NB4 (cell line): ENCODE measurements at places on chromosomes 2 and 18.

DNA sequence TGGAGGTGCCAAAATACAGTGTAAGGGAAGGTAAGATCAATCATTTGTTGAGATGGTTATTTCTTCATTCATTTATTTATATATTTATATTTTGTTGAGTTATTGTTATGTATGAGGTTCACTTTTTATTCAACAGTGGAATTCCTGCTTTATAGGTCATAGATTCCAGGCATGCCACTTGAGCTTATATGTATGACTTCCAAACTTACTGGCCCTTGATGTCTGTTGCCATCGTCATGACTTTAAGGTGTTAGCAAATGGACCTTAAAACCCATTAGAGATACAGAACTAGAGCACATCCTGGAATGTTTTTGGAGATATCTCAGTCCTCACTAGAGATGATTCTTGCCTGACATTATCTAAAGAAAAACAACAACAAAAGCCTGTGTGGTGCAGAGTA, 25.9 kb downstream of the CCDC85A start:
- DNase-seq, result no peak

DNA sequence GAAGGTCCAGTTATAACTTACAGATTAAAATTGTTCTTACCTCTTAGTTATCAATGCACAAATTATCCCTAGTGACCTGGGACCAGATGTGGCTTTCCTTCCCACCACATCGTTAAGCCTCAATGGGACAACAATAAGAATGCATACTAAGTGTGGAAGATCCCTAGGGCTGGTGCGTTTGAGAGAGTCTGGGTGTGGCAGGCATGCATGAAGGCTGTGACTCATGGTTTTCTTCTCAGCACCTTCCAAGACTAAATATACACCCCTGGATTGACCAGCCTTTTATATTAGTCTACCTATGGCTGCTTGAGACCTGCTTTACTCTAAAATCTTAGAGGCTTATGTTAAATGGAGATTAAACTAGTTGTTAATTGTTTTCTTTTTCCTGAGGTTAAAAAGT, 261.7 kb upstream of the SLC14A2 start:
- DNase-seq, result no peak

GRCh38 chr2:220787251-220787650, 784.9 kb downstream of the EPHA4 start:
- no peak for DNase-seq

GRCh38 chr2:241154915-241155314, 4.6 kb downstream of the PPP1R7 start:
- no peak for DNase-seq

- no peak for DNase-seq
Observed at GRCh38 chr2:106107509-106108131, 86.5 kb downstream of the UXS1 start.

DNA sequence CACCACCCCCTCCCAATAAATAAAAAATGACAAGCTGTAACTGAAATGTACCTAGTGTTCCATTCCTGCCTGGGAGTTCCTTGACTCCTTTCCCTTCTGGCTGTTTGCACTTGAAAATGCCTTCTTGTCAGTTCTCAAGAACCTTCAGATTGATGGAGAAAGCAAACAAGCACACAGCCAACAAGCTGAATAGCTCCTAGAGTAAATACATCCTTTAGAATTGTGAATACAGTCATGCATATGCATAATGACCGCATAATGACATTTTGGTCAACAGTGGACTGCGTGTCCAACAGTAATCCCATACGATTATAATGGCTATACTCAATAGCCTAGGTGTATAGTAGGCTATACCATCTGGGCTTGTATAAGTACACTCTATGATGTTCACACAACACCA, 97.0 kb downstream of the LYPD6 start:
- DNase-seq, result no peak

DNA sequence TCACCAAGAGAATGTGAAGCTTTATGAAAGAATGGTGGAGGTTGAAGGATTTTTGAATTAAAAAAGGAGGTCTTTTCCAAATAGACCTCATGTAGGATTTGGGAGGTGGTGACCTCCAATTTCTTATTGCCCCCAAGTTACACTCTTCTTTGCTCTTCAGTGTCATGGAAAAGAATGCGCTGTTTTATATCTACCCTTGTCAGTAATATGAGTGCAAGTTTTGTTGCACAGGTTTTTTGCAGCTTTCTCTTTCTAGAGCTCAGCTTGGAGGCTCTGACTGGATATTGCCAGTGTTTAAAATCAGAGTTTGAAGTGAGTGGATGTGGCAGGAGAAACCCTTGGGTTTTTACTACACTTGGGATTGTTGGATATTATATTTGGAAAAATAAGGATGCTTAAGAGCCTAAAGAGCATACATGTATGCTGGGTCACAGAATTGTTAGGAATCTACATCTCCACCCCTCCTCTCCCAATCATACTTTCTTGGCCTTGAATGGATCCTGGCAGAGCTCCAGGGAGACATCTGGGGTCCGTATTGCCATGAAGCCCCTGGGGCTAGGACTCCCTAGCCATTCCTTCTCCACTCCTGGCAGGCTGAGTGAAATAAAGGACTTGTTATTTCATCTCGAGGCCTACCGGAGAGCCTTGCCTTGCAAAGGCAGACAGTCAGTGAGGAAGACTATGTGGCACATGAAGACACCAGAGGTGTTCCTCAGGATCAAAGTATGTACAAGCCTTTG, 43.8 kb downstream of the APOB start:
- DNase-seq, result peak; percentile 14

- peak; percentile 10 for DNase-seq
Observed at GRCh38 chr2:142582317-142582716, 295.1 kb upstream of the KYNU start.

DNA sequence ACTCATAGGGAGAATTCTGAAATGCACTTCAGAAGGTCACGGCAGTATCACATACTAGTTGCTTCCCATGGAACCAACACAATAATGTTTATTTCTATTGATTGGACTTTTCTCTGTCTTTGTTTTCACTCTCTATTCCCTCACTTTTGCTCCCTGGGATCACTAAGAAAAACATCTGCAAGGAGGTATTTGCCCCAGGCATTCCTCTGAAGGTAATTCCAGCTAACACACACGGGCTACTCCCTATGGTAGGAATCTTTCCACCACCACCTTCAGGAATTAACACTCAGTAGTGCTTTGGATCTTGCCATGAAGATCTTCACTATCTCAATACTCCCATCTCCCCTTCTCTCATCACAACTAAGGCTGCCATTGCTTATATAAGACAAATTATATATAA, 353.3 kb downstream of the DSC3 start:
- no peak for DNase-seq

DNA sequence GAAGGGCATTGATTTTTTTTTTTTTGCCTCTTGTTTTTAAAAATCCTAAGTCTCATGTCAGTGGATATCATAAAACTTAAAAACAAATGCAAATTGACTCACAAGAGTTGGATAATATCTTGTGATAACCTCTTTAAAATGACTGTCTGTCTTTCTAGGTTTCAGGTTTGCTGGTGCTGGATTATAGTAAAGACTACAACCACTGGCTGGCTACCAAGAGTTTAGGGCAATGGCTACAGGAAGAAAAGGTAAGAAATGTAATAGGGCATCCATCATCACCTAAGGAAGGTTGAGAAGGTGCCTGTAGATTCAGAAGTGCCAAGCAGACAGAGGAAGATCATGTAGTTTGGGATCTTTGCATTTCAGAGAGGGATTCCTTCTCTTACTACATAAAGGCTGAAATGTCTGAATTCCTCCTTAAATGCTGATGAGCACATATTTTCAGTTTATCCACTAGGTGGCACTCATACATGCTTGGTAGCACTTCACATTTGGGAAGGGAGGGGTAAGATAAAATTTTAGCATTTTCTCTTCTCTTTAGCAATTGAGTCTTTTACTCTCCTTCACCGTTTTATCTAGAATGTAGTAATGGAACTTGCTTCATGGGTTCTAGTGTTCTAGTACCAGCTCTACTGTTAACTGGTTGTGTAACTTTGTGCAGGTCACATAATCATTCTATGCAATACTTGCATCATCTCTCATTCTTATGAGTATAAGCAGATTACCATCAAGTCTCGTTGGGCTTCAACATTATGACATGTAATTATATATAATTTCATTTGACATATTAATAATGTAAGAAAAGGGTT, 21.1 kb downstream of the CPS1 start:
- DNase-seq, result peak; percentile 61

GRCh38 chr18:35289293-35289692, 736 bp downstream of the ZSCAN30 start:
- DNase-seq, result peak; percentile 25

- no peak for DNase-seq
Observed at GRCh38 chr2:195612611-195613495, 44.2 kb upstream of the SLC39A10 start.

DNA sequence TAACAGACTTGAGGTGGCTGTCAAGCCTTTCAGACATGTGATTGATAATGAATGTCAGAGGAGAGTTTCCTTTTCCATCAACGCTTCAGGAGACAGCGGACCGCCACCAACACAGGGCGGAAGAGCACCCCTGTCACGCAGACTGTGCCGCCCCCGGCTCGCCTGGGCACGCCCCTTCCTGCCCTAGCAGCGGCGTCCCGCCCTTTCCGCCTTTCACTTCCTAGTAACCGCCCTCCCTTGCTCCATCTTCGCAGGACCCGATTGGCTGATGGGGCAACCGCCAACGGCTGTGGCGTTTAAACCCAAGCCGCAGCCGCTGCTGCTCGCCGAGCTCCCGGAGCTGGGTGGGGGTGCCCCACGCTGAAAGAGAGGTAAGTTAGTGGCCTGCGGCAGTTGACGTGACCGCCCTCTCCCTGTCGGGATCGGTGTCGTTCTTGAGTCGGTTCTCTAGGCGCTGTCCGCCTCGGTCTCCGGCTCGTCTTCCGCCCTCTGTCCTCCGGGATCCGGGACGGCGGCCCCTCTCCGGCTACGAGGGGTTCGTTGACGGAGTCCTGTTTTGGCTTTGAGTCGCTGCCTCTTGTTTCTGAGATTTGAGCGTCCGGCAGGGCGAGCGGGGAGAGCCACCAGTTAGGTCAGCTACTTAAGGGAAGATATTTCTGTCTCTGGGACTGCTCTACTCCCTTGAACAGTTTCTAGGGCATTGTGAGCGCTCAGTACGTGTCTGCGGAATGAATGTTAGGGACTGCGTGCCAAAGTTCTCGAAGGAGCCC, at the start of gene SGO2:
Gene SGO2, plus strand, starts transcription at position 326 of the 770 bp plus-strand sequence. CDS start 6,769 bp downstream, outside the sequence.
- DNase-seq, result peak; percentile 99

DNA sequence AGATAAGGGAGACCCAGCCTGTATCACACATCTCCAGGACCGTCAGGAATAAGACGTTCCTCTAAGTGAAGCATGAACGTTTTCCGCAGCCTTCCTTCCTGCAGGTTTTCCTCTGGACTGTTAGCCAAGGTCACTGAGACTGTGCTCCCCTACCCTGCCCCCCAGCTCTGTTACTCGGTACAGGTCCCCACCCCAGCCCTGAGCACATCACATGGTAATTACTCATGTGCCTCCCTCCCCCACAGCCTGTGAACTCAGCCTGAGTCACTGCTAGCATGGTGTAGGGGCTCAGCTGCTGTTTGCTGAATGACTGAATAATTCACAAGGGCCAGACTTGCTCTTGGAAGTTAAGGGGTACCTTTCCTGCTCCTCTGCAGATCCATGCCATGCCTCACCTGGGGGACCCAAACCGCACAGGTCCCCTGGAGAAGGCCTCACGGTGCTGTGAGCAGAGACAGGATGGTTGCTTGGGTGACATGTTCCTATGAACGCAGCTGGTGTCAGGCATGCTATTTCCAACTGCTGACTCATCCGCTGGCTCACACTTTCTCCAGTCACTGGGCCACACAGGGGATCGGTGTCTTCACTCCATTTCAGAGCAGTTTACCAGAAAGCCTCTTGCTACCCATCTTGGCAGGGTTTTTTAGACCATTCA, 88.2 kb downstream of the PLB1 start:
- peak; percentile 86 for DNase-seq

DNA sequence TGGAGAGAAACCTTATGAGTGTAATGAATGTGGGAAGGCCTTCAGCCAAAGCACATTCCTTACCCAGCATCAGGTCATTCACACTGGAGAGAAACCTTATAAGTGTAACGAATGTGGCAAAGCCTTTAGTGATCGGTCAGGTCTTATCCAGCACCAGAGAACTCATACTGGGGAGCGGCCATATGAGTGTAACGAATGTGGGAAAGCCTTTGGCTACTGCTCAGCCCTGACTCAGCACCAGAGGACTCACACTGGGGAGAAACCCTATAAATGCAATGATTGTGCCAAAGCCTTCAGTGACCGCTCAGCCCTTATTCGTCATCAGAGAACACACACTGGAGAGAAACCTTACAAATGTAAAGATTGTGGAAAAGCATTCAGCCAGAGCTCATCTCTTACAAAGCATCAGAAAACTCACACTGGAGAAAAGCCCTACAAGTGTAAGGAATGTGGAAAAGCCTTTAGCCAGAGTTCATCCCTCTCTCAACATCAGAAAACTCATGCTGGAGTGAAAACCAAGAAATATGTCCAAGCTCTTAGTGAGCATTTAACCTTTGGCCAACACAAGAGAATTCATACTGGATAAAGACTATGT, 7.8 kb downstream of the ZNF892 start:
- no peak for DNase-seq

GRCh38 chr2:26456440-26457250, 21.3 kb downstream of the OTOF start:
- DNase-seq, result peak; percentile 42

DNA sequence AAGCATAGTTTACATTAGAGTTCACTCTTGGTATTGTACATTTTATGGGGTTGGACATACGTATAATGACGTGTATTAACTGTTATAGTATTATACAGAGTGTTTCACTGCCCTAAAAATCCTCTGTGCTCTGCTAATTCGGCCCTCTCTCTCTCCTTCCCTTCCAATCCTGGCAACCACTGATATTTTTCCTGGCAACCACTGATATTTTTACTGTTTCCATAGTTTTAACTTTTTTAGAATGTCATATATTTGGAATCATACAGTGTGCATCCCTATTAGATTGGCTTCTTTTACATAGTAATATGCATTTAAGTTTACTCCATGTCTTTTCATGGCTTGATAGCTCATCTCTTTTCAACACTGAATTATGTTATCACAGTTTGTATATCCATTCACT, 526.7 kb downstream of the RIT2 start:
- DNase-seq, result no peak

DNA sequence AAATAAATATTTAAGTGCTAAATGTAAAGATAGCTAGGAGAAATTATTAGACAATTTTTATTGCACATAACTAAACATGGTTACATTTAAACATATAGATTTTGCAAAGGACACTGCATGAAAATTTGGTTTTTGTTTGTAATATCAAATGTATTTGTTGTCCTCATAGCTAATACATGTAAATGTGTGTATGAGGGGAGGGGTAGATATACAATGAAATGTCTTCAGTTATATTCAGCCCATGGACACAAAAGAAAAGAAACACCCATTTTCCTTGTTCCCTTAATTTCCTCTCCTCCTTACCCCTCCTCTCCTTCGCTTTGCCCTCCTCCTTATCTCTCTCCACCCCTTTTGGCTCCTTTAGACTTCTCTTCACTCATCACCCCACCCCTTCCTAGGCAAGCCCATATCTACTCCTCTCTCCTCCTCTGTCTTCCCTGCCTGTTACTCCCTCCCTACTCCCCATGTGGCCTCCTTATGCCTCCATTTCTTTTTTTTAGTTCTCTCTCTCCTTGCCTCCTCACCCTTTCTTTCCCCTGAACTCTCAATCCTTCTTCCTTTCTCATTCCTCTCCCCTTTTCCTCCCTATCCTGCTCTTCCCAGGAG, 1.4 kb downstream of the COL3A1 start:
- no peak for DNase-seq

GRCh38 chr2:6557737-6558136, 308.0 kb downstream of the CMPK2 start:
- DNase-seq, result no peak
